ENCODE measurements at places on chromosomes 5 and 9.

GRCh38 chr5:140381972-140382371, 19.7 kb upstream of the ANKHD1 start:
- no peak for DNase-seq

GRCh38 chr5:156135531-156135930, 191.4 kb upstream of the SGCD start:
- no peak for DNase-seq

DNA sequence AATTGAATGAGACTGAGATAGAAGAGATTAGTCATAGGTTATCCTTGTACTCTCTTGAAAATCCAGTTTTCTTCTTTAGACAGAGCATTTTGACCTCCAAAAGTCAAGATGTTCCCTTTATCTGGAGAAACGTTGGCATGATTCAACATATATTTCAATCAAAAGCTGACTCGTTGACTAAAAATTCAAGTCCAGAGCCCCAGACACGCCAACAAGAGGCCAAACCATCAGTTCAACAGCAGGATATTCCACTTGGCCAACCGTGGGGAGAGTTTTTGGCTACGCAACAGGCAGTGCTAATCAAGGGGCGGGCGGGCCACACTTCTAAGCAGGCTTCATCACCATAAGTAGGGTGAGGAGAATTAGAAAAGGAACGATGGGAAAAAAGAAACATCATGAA, 119.1 kb downstream of the SLIT3 start:
- no peak for DNase-seq

- no peak for DNase-seq
These were observed 57.1 kb downstream of the FOXD1 start for GRCh38 chr5:73391441-73391881.

DNA sequence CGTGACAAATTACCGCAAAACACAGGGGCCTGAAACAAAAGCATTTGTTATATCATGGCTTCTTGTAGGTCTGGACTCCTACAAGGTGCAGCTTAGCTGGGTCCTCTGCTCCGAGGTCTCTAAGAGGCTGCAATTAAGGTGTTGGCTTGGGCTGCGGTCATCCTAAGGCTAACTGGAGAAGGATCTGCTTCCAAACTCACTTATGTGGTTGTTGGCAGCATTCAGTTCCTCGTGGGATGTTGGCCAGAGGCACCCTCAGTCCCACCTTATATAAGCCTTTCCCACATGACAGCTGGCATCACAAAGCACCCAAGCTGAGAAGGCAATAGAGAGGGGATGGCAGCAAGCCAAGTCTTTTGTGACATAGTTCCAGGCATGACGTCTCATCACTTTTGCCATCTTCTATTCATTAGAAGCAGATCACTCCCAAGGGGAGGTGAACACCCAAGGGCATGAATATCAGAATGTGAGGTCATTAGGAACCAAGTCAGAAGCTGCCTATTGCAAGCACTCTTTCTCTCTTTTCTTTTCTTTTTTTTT, 47.9 kb upstream of the ZBTB43 start:
- DNase-seq: no peak

- no peak for DNase-seq
These were observed 84.5 kb upstream of the PUM3 start for GRCh38 chr9:2928411-2928810.

Data from T-cell (primary cell).